RWPE2 (cell line): ENCODE measurements at places on chromosomes 2 and 18.

- DNase-seq: no peak
These were observed 387.3 kb downstream of the SATB2 start for GRCh38 chr2:199070322-199070949.

GRCh38 chr2:74528600-74529356, 728 bp downstream of the AUP1 start:
- no peak for DNase-seq

DNA sequence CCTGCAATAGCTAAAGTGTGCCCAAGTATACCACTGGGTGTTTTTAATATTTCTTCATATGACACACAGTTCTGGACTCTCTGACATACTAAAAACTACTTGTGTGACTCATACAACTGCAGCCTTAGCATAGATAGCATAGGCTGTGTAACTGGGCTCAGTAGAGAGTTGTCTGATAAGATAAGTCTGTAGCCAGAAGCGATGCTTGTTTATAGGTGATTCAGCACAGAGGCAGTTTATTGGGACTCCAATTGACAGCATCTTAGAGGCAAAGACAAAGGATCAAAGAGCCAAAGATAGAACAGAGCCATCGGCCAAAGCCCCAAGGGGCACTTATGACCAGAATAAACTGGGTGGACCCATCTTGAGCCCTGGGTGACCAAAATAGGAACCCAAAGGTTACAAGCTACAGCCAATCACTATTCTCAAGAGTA, 42.3 kb downstream of the AAK1 start:
- DNase-seq: no peak

GRCh38 chr2:187834787-187835186, 280.6 kb upstream of the TFPI start:
- DNase-seq: no peak

- DNase-seq: no peak
These were observed 234.1 kb downstream of the CCDC102B start for GRCh38 chr18:69032009-69032408.

DNA sequence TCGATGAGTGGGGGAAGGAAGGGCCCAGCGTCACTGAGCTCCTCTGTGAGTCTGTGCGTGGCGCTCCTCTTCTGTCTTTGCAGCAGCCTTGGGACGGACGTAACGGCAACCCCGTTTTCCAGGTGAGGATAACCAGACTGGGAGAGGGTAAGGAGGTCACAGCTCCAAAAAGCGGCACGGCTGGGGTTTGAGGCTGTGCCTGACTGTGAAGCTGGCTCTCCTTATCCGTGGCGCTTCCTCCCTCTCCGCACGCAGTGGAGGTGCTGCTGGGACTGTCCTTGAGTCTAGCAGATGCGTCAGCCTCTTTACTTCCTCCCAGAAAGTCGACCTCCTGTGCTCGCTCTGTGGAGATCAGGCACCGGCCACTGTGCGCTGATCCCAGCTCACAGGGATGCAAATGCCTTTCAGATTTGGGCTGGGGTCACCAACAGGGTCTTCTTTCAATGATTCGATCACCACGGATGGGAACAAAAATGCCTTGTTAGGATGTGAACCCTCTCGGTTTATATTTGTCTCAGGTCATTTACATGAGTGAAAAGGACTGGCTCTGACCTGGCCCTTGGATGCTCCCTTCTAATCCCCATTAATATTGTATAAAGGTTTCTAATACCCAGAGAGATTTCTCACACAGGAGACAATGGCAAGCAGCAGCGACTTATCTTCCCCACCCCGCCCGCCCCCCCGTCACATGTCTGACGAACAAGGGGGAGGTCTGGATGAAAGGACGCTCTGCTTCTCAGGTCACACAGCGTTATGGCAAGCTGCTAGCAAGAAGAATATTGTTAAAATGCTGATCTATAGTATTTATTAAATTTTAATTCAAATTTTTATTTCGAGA, 30.1 kb upstream of the E2F6 start:
- DNase-seq: no peak
